ENCODE measurements at places on chromosomes 7 and 10.

GRCh38 chr7:104123786-104124185, 84.0 kb downstream of the ORC5 start:
- peak; percentile 73 for DNase-seq

GRCh38 chr10:19451937-19452336, 364.3 kb upstream of the PLXDC2 start:
- no peak for DNase-seq

GRCh38 chr10:118488710-118489497, 106.5 kb downstream of the PRLHR start:
- DNase-seq, result no peak

DNA sequence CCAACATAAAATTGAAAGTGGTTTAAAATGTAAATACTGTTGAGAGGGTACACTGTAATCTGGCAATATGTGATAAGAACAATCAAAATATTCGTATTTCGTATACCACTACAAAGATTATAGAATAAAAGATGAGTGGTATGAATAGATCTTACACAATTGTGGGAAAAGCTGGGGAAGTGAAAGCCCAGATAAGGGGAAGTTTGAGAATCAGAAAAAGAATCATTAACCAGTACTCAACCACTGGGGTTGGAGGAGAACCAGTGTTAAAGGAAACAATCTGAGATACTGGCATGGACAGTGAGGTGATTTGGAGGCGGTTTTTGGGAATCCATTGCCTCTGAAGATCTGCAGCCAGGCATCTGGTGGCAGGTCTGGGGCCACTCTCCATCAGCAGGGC, 59.7 kb upstream of the CDK14 start:
- DNase-seq, result no peak

Data from IMR-90 (cell line).